Caco-2 (cell line): ENCODE measurements at places on chromosomes 13 and 19.

- DNase-seq = no peak
- H3K36me3 ChIP-seq = no peaks in the 10 kb centered on the region
- H3K27me3 ChIP-seq = no peaks in the 10 kb centered on the region
- no peak overlapping the region for H3K4me3 ChIP-seq
- H3K27ac ChIP-seq = no peak overlapping the region
- H3K4me1 ChIP-seq = peaks cover 13% of the 10 kb centered on the region; the same call in 1 of the 2 replicates
Measured at GRCh38 chr13:30292325-30292724, 15.0 kb downstream of the KATNAL1 start.

- H3K27me3 ChIP-seq = no peaks in the 10 kb centered on the region
- no peak overlapping the region for H3K4me3 ChIP-seq
- H3K4me1 ChIP-seq = no peaks in the 10 kb centered on the region
- H3K36me3 ChIP-seq = no peaks in the 10 kb centered on the region
- DNase-seq = no peak
Measured at GRCh38 chr13:26390203-26390602, 136.3 kb downstream of the CDK8 start.

- DNase-seq = peak; percentile 84
- H3K4me1 ChIP-seq = peaks cover 17% of the 10 kb centered on the region
- no peaks in the 10 kb centered on the region for H3K36me3 ChIP-seq
Measured at GRCh38 chr19:18895038-18895823, 727 bp downstream of the CERS1 start.

DNA sequence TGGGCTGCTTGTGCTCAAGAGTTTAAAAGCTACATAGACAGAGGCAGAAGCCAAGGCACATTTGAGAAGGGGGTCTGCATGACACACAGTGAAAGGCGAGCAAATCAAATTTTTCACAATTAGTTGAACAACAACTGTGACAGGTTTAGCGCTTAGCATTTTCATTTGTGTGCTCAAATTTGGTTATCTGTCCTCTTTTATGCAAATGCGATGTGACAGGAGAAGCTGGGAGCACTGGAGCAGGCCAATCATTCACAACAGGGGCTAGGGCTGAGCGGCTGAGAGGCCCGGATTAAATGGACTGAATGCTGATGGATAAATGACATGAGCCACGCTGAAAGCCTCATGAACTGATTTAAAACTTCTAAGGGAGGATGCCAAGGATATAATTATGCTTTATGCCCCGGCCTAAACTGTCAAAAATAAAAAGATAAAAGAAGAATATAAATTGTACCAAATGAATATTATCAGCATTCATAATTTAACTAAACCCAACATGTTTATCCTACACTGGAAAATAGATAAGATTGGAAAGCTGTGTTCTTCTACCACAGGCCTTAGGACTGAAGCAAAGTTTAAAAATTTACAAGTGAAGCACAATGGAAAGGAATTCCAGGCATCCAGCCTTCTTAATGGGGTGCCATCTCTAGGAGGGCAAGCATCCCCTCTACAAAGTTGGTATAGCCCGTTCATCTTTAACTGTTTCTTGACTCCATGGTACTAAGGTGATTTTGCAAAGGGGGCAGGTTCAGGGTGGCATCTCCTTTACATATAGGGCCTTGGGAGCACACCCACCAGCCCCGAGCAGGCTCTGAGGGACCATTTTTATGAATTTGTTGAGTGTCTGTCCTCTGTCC lies 117.9 kb downstream of the RBM26 start:
- no peak overlapping the region for H3K27ac ChIP-seq
- H3K4me3 ChIP-seq = no peak overlapping the region

- H3K36me3 ChIP-seq = no peaks in the 10 kb centered on the region; the same call in 1 of the 2 replicates
- H3K27me3 ChIP-seq = no peaks in the 10 kb centered on the region
- H3K4me1 ChIP-seq = no peaks in the 10 kb centered on the region
- H3K27ac ChIP-seq = no peak overlapping the region
- no peak overlapping the region for H3K4me3 ChIP-seq
- no peak for DNase-seq
Measured at GRCh38 chr19:10780368-10780767, 55.6 kb downstream of the TMED1 start.

DNA sequence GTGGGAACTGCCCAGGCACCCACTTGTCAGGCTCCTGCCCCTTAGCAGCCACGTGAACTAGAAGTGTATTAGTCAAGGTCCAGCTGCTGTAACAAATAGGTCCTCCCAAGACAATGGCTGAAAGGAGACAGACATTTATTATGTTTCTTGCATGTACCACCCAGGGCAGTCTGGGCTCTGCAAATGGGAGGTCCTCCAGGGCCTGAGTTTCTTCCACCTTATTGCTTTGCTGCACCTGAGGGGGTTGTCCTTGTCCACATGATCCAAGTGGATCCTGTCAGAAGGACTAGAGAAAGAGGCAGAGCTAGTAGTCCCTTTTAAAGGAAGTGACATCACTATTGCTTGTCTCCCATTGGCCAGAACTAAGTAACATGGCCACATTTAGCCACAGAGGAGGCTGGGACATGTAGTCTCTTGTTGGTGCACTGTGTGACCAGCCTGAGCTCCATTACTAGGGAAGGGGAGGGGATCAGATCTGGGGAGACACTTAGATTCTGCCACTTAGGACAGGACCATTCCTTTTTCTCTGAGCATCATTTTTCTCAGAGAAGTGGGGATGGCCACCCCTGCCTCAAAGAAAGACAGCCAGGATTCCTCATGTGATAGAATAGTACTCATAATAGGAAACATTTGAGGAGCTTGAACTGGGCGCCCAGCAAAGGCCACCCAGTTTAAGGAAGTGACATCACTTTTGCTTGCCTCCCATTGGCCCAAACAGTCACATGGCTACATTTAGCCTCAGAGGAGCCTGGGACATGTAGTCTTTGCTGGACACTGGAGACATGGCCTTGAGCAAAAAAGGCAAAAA lies 15.1 kb downstream of the CC2D1A start:
- peak overlapping the region; percentile 42 for H3K27ac ChIP-seq
- H3K4me1 ChIP-seq = no peaks in the 10 kb centered on the region
- no peaks in the 10 kb centered on the region for H3K27me3 ChIP-seq
- DNase-seq = peak; percentile 55
- peaks cover 6% of the 10 kb centered on the region for H3K36me3 ChIP-seq

DNA sequence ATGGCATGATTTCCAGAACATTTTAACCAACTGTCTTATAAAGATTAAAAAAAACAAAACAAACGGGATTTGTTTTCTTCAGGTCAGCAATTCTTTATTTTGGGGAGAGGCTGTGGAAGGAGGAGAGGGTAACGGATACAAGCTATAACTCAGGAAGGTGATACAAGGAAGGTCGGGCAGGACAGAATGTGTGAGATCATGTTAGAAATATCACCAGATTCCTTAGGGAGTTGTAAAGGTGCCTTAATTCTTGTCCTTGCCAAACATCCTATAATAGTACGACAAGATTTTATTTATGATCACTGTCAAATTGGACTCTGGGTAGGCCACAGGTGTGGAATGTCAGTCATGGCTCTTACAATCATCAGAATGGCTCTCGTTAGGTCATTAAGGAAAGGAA lies 503.1 kb downstream of the DIAPH3 start:
- H3K27me3 ChIP-seq = no peaks in the 10 kb centered on the region
- H3K36me3 ChIP-seq = no peaks in the 10 kb centered on the region
- H3K27ac ChIP-seq = no peak overlapping the region
- no peak for DNase-seq
- no peaks in the 10 kb centered on the region for H3K4me1 ChIP-seq
- no peak overlapping the region for H3K4me3 ChIP-seq

DNA sequence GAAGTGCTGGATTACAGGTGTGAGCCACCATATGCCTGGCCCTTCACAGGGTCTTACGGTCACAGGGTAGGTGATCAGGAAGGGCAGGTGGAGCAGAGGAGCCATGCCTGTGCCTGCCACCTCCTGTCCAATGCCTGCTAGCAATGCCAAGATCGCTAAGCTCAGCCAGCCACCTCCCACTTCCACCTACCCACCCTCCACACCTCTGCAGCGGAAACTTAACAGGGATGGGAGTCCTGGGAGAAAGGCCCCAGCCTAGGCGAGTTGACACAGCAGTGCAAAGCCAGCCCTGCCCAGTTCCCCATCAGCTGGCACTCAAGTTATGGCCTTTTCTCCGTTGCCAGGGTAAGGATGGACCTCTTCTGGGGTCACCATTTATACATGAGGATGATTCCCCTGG lies 15.9 kb upstream of the FCHO1 start:
- no peak for DNase-seq
- no peak overlapping the region for H3K4me3 ChIP-seq
- H3K27me3 ChIP-seq = no peaks in the 10 kb centered on the region
- no peak overlapping the region for H3K27ac ChIP-seq
- peaks cover 4% of the 10 kb centered on the region for H3K4me1 ChIP-seq

DNA sequence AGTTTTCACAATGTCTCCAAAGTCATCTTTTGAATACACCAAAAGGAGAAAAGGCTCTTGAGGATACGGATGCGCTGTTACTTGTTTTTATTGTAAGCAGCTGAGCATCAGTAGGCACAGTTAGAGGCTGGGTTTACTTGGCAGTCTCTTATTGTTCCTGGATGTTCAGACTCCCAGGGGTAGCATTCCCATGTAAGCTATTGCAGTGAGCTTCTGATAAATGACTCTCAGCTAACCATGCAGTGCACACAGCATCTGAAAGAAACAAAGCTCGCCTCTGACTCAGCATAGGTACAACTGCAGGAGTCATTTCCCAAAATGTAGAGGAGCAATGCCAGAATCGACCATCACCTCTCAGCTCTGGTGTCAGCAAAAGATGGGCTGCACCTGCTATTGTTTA lies 84.8 kb downstream of the DCT start:
- H3K36me3 ChIP-seq = no peaks in the 10 kb centered on the region
- no peak overlapping the region for H3K27ac ChIP-seq
- H3K4me3 ChIP-seq = no peak overlapping the region

DNA sequence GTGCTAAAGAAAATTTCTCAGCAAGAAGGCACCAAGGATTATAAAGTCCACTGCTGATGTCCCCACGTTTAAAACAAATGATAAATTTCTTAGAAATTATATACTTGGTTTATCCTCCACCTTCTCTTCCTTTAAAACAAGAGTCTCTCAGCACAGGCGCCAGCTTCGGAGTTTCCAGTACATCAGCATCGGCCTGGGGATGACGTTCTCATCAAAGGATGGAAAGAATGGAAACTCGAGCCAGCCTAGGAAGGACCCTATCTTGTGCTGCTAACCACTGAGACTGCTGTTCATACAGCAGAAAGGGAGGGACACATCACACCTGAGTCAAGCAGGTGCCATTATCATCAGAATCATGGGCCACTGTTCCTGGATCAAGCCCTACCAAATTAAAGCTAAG lies 29.8 kb upstream of the ZNF83 start:
- no peak for DNase-seq
- H3K4me3 ChIP-seq = no peak overlapping the region
- H3K27me3 ChIP-seq = no peaks in the 10 kb centered on the region

GRCh38 chr13:30659980-30660379 lies 42.3 kb downstream of the USPL1 start:
- peaks cover 1% of the 10 kb centered on the region for H3K36me3 ChIP-seq
- no peak overlapping the region for H3K4me3 ChIP-seq
- H3K27ac ChIP-seq = peak overlapping the region; percentile 65
- H3K27me3 ChIP-seq = no peaks in the 10 kb centered on the region
- peaks cover 49% of the 10 kb centered on the region for H3K4me1 ChIP-seq
- peak; percentile 49 for DNase-seq

GRCh38 chr19:53158119-53158656 lies 665 bp downstream of the ZNF347 start:
- no peak for DNase-seq
- no peaks in the 10 kb centered on the region for H3K27me3 ChIP-seq
- no peaks in the 10 kb centered on the region for H3K36me3 ChIP-seq
- H3K4me3 ChIP-seq = peak overlapping the region; percentile 21; the same call in 1 of the 2 replicates

GRCh38 chr13:24281188-24282008 lies 28.0 kb upstream of the C1QTNF9 start:
- no peak overlapping the region for H3K27ac ChIP-seq
- H3K4me1 ChIP-seq = no peaks in the 10 kb centered on the region
- H3K4me3 ChIP-seq = no peak overlapping the region
- no peaks in the 10 kb centered on the region; the same call in 1 of the 2 replicates for H3K36me3 ChIP-seq
- no peak for DNase-seq

DNA sequence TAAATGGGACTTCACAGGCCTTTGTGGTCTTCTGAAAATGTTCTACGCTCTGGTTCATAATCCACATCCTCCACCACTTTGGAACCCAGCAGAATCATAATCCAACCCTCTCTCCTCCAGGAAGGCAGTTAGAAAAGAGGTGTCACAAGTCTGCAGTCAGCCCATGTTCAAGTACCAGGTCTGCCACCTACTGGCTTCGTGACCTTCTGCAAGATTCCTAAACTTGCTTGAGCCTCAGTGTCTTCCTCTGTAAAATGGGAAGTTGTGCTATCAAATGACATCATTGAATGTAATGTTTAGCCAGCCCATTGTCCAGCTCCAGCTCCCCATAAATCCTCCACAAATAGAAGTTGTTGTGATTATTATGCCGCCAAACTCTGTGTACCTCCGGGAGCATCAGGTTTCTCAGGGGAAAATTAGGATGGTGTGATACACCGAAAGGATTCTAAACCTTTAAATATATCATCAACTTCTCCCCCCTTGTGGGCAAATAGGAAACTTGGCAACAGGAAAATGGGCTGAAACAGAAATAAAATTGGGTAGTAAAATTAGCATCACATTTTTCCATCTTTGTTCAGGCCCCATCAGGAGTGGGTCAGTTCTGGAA lies 109.7 kb downstream of the NUFIP1 start:
- no peaks in the 10 kb centered on the region for H3K36me3 ChIP-seq
- no peaks in the 10 kb centered on the region for H3K27me3 ChIP-seq

DNA sequence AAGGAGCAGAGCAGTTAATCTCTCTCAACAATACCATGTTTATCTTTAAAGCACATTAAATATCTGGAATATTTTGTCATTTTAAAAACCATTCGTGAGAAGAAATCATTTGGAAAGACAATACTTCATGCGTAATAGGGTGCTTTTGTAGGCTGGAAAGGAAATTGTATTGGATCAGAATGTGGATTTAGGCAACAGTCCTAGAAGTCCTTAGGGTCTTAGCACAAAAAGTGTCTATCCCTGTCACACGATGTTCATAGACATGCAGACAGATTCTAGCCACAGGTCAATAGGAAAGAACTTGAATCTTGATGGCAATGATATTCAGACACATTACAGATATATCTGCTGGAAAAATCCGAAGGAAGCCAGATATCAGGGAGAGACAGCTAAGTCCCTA lies 156.0 kb downstream of the KCTD12 start:
- no peaks in the 10 kb centered on the region for H3K4me1 ChIP-seq
- H3K27me3 ChIP-seq = no peaks in the 10 kb centered on the region
- no peak for DNase-seq
- H3K4me3 ChIP-seq = no peak overlapping the region
